ENCODE measurements at places on chromosomes 2 and 18. TPM values are rescaled to one million over a fixed set of nuclear protein-coding genes. Genes with fewer than 3 reads are reported as not detected.

Gene PELI1
- total RNA-seq = 9.4 TPM

Gene SLC4A5
- total RNA-seq = 0.29 TPM

Gene FSIP2
- not detected for total RNA-seq

Gene TCF4
- total RNA-seq = 1.8 TPM

Gene PIEZO2
- total RNA-seq = 0.61 TPM

Gene CLEC4F
- not detected for total RNA-seq

Gene CBLN2
- total RNA-seq = not detected

Gene SKOR2
- not detected for total RNA-seq

Gene PLGLB1
- 1.7 TPM for total RNA-seq

Gene MERTK
- total RNA-seq = 220 TPM

Gene FSHR
- total RNA-seq = not detected

Gene SLC23A3
- 0.13 TPM for total RNA-seq

Gene LYPD6
- total RNA-seq = 0.53 TPM

Gene PPIG
- 26.0 TPM for total RNA-seq

Gene FBLN7
- total RNA-seq = not detected

Gene RNF144A
- total RNA-seq = 83.1 TPM

Gene CHPF
- total RNA-seq = 93.9 TPM

Gene HNRNPA3
- total RNA-seq = 44.9 TPM

Gene DQX1
- 0.16 TPM for total RNA-seq

Gene TMEM37
- total RNA-seq = not detected

Gene STARD6
- not detected for total RNA-seq

Gene RIT2
- not detected for total RNA-seq

Gene CDK15
- total RNA-seq = 0.90 TPM

Gene TEX44
- total RNA-seq = not detected

Gene MC2R
- total RNA-seq = not detected

Gene AP1S3
- total RNA-seq = 15.5 TPM

Gene PRKAG3
- total RNA-seq = not detected

Gene SP140
- total RNA-seq = not detected

Gene DCDC2C
- total RNA-seq = not detected

Measured in SK-MEL-5 (cell line).